ENCODE measurements at places on chromosomes 3 and 15. TPM values are rescaled to one million over a fixed set of nuclear protein-coding genes. Genes with fewer than 3 reads are reported as not detected.

DNA sequence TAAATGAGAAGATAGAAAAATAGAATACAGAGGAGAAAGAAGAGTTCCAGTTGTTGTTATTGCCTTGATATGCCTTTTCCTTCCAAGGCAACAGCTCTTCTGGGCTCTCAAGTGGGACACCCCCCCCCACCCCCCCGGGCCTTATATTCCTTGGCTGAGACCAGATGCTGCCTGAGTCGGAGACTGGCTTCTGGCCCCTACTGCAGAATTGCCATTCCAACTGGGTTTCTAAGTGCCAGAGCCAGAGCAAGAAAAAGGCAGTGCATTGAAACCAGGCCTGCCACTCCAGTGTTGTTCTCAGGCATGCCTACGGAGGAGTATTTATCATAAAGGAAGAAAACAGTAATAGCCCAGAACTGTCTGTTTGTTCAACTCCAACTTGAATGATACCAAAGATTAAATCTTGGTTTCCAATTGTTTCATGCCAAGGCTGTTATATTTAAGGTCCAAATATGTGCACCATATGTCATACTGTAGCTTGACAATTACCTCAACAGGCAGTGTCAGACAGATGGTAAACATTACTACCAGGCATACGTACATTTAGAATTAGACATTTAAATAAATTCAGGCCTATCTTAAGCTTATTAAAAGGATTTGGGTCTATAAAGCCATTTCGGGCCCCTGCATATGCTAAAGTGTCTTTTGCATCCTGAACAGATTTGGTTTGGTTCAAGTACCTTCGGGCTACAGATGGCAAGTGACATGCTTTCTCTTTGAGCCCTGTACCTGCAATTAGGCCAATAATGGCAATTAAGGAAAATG lies 209.9 kb upstream of the SEMA6D start:
- no peaks in the 10 kb centered on the region for H3K27me3 ChIP-seq
- no peak overlapping the region for H3K4me3 ChIP-seq
- H3K36me3 ChIP-seq: no peaks in the 10 kb centered on the region
- H3K27ac ChIP-seq: no peak overlapping the region
- H3K4me1 ChIP-seq: no peaks in the 10 kb centered on the region

Gene SSUH2
- 0.47 TPM for total RNA-seq

Gene UROC1
- total RNA-seq: 0.38 TPM

GRCh38 chr3:20776692-20777091 lies 590.7 kb upstream of the SGO1 start:
- H3K4me1 ChIP-seq: no peaks in the 10 kb centered on the region
- H3K4me3 ChIP-seq: no peak overlapping the region
- H3K27ac ChIP-seq: no peak overlapping the region
- H3K36me3 ChIP-seq: no peaks in the 10 kb centered on the region
- H3K27me3 ChIP-seq: no peaks in the 10 kb centered on the region

DNA sequence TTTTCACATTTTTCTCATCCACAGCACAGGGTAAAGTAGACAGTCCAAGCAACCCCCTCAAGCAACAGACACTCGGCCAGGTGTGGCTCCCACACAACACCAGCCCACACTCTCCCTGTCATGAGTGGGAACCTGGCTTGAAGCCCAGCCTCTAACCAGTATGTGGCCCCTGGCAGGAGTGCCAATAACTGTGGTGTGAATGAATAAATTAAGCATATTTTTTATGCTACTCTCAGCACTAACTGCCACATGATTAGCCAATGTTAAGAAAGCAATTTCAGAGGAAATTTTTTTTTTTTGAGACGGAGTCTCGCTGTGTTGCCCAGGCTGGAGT lies 9.9 kb downstream of the IL17RD start:
- H3K27me3 ChIP-seq: peaks cover 80% of the 10 kb centered on the region
- no peaks in the 10 kb centered on the region for H3K36me3 ChIP-seq
- DNase-seq: no peak
- H3K4me3 ChIP-seq: no peak overlapping the region
- H3K4me1 ChIP-seq: peaks cover 6% of the 10 kb centered on the region

DNA sequence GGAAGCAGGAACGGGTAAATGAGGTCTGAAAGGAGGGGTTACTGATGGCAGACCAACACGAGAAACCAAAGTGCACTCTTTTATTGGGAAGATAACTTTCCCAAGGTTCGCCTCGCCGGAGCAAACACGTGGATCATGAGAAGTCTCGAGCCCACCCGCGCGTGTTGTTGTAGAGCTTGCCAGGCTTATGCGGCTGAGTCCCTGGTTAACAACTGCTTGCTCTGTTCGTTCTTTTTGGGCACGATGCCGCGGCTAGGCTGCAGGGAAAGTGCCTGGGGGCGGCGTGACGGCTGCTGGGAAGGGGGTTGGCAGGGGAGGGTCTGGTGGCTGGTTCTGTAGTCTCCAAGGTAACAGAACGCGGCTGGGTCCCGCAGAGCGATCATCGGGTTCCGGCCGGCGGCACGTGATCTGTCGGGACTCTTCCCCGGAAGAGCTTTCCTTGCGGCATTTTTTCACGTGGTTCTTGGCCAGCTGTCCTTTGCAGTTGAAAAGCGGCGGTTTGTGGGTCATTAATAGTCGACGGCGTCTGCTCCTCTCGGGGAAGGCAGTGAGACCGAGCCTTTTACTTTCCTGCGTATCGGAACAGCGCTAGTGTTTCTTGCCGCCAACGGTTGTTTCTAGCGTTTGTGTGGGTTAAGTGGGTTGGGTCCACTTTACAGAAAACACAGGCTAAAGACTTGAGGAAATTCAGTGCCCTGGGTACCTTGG lies 1.5 kb downstream of the MGA start:
- H3K27ac ChIP-seq: peak overlapping the region; percentile 95
- H3K36me3 ChIP-seq: no peaks in the 10 kb centered on the region
- H3K4me1 ChIP-seq: peaks cover 15% of the 10 kb centered on the region
- H3K4me3 ChIP-seq: peak overlapping the region; percentile 64
- peak; percentile 39 for DNase-seq
- no peaks in the 10 kb centered on the region for H3K27me3 ChIP-seq

DNA sequence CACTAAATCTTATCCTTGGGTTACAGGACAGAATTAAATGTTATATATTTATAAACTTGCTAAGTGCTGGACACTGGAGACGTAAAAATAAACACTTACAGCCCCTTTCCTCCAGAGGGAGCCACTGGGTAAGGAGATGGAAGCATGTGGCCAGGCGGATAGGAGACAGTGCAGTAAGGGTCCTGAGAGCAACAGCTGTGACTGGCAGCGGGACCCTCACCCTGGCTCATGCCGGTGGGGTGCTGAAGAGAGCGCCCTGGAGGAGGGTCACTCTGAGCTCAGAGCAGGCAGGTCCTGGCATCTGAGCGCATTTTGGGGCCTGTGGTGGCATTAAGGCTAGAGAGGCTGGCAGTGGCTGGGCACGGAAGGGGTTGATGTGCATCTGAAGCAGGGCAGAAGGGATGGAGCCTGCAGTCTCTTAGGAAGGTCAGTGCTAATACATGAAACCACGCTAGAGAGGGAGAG lies 16.0 kb downstream of the SEC61A1 start:
- H3K27ac ChIP-seq: no peak overlapping the region
- DNase-seq: no peak
- no peaks in the 10 kb centered on the region for H3K4me1 ChIP-seq
- no peaks in the 10 kb centered on the region for H3K27me3 ChIP-seq
- no peak overlapping the region for H3K4me3 ChIP-seq

DNA sequence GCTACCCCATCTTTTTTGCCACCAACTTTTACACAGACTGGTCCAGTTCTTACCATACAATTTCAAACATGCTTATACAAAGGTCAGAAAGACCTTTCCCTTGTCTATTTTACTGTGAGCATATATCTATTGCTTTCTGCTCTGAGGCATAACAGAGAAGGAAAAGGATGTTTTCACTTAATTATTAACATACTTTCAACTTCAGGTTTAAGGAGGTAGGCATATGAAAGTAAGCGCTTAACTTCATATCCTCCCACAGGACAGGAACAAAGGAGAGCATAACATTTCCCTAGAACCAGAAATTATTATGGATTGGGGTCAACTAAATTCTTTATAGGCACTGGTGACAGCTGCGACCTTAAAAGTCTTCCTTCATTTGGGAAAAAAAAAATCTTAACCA lies 1.1 kb downstream of the MYEF2 start:
- H3K4me3 ChIP-seq: peak overlapping the region; percentile 57
- DNase-seq: no peak
- no peak overlapping the region for H3K27ac ChIP-seq
- peaks cover 2% of the 10 kb centered on the region for H3K27me3 ChIP-seq
- peaks cover 6% of the 10 kb centered on the region for H3K4me1 ChIP-seq
- no peaks in the 10 kb centered on the region for H3K36me3 ChIP-seq

Gene ATP13A5
- 0.05 TPM for total RNA-seq

DNA sequence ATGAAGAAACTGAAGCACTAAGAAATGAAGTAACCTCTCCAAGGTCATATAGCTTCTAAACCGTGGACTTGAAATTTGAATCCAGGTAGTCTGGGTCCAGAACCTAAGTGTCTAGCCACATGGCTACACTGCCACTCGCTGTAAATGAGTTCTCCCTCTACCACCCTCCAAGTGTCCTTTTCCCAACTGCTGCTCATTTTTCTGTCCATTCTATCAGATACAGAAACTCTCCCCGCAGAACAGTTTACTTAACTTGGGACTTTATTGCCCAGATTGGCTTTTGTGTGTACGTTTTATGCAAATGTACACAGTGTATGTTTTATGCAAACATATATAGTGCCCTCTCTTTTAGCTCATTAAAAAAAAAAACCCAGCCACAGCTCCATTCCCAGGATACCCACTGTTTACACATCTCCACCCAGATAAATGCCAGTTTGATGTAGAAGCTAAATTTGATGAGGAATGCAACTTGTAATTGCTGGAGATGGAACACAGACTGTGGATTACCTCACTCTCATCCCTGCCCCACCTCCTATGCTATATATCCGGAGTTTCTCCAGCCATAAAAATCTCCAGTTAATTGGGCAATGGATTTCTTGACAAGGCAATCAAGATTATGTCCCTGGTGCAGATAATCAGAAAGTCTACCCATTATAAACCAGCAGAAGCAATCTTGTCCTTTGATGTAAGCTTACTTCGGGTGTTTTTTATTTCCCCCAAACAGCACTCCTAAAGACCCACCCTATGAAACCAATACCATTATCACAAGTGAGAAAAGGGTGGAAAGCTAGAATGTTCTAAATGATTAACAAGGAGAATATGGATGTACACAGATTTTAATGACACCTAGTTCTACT lies 42.0 kb downstream of the THBS1 start:
- peaks cover 3% of the 10 kb centered on the region for H3K4me1 ChIP-seq
- no peaks in the 10 kb centered on the region for H3K27me3 ChIP-seq
- no peaks in the 10 kb centered on the region for H3K36me3 ChIP-seq
- H3K27ac ChIP-seq: no peak overlapping the region
- no peak for DNase-seq

Gene CCR3
- total RNA-seq: 0.33 TPM

Gene NXPE3
- total RNA-seq: 10.3 TPM

DNA sequence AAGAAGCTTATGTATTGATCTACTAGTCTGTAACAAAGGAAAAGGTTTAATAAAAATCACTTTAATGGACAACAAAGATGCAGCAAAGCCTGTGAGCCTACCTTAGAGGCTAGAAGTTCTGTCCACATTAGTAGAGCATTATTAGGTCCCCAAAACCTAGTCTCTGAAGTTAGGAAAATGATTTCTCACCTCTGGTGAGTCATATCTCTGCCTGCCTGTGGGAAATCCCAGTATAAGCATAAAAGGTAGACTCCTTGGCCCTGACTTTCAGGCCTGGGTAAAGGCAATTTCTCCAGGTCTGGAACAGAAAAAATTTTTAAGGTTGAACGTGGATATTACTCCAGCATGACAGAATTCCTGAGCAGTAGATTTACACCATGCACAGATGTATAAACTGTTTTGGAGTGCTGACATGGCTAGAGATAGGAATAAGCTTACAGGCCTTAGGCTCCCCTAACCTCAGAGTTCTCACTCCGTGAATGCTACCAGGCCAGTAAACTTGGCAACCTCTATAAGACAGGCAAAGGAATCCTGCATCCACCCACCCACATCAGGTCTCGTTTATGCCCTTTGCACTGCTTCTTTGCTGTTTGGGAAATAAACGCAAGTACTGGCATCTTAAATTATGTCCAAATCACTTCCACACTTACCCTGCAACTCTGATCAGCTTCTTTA lies 104.1 kb downstream of the SERPINI1 start:
- DNase-seq: no peak
- H3K36me3 ChIP-seq: no peaks in the 10 kb centered on the region
- H3K27ac ChIP-seq: no peak overlapping the region
- no peaks in the 10 kb centered on the region for H3K4me1 ChIP-seq

DNA sequence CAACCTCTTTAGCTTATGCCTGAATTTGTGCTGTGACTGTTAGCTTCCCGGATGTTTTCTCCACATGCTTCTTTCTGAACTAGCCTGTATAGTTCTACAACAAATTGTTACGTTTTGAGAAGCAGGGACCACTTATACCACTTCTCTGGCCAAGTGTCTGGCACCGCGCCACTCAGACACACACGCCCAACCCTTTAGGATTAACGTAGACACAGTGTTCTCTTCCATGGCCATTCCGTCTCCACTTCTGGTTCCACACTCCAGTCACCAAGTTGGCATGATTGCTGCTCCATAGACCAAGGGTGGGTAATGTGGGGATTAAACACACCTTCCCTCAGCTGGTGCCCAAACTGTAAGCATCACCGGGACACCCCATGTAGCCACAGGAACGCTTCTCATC lies 755 bp upstream of the TMEM108 start:
- DNase-seq: no peak
- no peak overlapping the region for H3K4me3 ChIP-seq
- peaks cover 47% of the 10 kb centered on the region for H3K27me3 ChIP-seq
- H3K4me1 ChIP-seq: peaks cover 10% of the 10 kb centered on the region

- H3K27ac ChIP-seq: no peak overlapping the region
- H3K36me3 ChIP-seq: no peaks in the 10 kb centered on the region
- H3K27me3 ChIP-seq: no peaks in the 10 kb centered on the region
- H3K4me3 ChIP-seq: no peak overlapping the region
- DNase-seq: no peak
Observed at GRCh38 chr3:149501524-149501923, 27.0 kb downstream of the TM4SF4 start.

DNA sequence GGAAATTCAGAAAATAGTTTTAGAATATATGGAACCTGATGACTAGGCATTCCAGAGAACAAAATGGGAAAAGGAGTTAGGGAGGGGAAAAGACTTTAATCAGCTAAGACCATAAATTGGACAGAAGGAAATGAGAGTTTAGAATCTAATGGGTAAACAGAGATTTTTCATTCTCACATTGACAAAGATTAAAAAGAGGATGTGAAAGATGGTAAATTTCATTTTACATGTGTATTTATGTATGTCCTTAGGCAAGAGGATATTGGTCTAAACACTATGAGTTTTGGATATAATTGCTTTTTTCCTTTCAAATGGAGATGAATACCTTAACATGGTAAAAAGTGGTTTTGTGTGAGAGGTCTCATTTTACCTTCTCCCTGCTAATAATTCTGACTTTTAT lies 1021.9 kb downstream of the NSUN3 start:
- H3K4me1 ChIP-seq: no peaks in the 10 kb centered on the region
- H3K4me3 ChIP-seq: no peak overlapping the region
- no peak overlapping the region for H3K27ac ChIP-seq
- no peak for DNase-seq
- no peaks in the 10 kb centered on the region for H3K27me3 ChIP-seq
